Activated naive CD8-positive, alpha-beta T cell treated with anti-CD3 and anti-CD28 coated beads for 36 hours (primary cell): ENCODE measurements at places on chromosomes 5 and 9.

DNA sequence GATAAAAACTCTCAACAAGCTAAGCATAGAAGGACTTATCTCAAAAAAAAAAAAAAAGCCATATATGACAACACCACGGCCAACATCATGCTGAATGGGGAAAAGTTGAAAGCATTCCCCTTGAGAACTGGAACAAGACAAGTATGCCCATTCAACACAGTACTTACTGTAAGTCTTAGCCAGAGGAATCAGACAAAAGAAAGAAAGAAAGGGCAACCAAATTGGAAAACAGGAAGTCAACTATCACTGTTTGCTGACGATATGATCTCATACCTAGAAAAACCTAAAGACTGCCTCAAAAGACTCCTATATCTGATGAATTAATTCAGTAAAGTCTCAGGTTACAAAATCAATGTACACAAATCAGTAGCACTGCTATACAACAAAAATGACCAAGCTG is 24.6 kb upstream of the PTGER4 start:
- no peak for DNase-seq

DNA sequence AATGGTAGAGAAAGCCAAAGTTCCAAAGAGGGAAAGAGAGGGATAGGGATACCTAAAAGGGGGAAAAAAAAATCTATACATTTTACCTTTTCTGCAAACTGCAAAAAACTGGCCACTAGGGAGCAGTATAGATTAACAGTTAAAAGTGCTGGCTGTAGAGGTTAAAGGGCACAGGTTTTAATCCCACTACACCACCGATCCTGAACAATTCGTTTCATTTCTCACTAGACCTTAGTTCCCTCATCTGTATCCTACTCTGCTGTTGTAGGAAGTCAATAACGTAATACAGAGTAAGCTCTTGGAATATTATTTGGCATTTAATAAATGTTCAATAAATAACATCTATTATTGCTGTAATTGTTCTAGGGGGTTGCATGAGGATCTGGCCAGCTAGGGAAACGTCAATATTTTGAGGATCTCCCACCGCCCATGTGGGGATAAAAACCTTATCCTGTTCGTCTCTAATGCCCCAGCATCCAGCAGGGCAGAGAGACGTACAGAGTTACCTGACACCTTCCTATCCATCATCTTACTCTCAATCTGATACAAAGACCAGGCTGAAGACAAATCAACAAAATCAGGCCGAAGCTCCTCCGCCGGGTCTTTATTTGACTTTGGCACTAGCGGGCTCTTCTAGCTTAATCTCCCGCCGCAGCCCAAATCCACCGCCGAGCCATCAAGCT is 757 bp downstream of the CDC26 start:
- no peak for DNase-seq

DNA sequence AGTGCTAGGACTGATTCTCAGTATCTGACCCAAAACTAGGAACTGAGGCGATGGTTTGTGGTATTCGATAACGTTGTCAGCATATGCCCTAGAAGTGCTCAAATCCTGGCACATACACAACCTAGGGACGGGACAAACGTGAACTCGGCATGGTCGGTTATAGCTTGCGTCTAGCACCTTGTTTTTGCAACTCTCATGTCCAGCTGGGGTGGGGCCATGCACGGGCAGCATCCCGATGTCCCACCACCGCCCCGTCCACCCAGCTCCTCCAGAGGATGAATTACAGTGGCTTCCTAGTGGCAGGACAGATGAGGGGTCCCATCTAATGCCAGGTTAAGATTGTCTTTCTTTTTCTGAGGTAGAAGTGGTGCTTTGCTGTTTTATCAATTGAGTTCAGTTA is 31.6 kb downstream of the PROP1 start:
- no peak for DNase-seq

GRCh38 chr5:137184734-137185133 is 314.4 kb downstream of the SPOCK1 start:
- DNase-seq = no peak

GRCh38 chr9:121333950-121334773 is 35.9 kb downstream of the STOM start:
- DNase-seq = no peak

GRCh38 chr5:144698484-144698883 is 527.8 kb downstream of the KCTD16 start:
- no peak for DNase-seq

GRCh38 chr5:142210011-142210410 is 101.4 kb downstream of the NDFIP1 start:
- no peak for DNase-seq

DNA sequence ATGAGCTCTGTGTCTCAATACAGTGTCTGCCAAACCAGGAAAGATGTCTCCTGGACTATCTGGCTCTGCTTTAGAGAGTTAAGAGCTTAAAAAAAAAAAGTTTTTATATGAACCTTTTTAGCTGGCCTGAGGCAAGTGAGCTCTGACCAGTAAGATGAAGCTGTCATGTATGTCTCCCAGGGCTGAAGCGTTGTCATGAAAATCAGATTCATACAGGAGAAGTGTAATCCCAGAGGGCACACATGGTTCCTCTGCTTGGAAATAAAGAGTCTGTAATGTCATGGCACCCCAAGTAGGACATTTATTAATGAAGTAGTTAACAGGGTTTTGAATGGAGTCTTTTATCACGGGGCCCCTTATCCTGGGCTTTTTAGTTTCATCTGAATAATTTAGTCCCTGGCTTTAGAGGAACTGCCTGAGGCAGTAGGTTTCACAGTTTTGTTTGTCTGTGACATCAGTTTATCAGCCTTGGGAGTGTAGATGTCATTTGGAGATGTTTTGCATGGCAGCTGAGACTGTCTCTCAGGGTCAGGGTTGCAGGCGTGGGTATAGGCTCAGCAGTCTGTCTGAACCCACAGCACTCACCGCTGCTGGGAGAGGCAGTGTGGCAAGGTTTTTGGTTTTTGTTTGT is 223.3 kb downstream of the DIRAS2 start:
- no peak for DNase-seq

DNA sequence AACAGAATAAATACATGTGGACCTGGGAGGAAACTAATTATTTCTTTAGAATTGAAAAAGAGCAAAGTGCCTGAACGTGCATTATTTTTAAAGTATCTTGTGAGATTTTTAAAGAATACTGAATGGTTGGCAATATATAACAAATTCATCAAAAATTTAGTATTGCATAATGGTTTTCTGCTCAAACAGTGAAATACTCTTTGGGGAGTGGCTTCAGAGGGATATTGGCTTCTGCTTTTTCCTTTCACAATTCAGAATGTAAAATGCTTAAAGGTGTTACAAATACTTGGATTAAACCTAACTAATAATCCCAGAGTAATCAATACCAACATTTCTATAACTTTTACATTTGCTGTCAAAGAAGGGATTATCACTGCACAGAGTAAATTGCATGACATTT is 379.3 kb upstream of the CHD1 start:
- DNase-seq = no peak

DNA sequence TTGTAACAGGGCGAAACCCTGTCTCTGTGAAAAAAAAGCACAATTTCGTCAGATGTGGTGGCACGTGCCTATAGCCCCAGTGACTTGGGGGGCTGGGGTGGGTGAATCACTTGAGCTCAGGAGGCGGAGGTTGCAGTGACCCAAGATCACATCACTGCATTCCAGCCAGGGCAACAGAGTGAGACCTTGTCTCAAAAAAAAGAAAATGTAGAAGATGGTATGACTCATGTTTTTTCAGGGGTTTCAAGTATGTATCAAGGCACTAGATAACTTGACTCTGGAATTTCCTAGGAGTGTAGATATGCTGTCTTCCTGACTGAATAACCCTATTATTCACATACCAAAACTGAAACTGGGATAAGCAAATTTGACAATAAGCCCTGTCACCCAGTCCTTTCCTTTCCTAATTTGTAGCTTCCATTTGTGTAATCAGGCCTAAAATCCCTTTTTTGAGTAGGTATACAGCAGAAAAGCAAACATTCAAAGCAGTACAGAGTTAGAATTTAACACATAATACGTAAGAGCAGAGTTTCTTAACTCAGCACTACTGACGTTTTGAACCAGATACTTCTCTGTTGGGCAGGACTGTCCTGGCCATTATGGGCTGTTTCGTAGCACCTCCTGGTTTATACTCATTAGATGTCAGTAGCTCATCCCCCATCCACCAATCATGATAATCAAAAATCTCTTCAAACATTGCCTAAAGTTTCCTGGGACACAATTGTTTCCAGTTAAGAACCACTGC is 17.3 kb upstream of the ANKRD18B start:
- peak; percentile 8 for DNase-seq

GRCh38 chr5:123120197-123120596 is 31.2 kb downstream of the PRDM6 start:
- DNase-seq = no peak

- DNase-seq = no peak
These were observed 44.7 kb upstream of the IL17B start for GRCh38 chr5:149423794-149424268.

- no peak for DNase-seq
These were observed 23.6 kb downstream of the TERT start for GRCh38 chr5:1270933-1271914.

DNA sequence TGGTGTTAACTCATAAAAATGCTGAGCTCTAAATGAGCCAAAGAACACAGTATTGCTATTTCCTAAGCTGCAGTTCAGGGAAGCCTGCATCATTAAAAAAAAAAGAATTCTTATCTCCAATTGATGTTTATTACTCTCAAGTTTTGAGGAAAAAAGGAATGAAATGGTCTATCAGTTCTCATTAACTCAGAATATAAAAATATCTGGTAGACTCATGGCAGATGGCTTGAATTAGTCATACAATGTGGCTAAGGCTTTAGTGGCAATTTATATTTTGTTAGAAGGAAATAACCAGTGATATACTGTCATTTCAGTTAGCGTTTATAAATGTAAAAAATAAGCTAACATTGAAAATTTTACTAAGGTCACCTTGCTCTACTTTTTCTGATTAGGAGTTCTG is 1403.4 kb upstream of the C9orf72 start:
- no peak for DNase-seq

DNA sequence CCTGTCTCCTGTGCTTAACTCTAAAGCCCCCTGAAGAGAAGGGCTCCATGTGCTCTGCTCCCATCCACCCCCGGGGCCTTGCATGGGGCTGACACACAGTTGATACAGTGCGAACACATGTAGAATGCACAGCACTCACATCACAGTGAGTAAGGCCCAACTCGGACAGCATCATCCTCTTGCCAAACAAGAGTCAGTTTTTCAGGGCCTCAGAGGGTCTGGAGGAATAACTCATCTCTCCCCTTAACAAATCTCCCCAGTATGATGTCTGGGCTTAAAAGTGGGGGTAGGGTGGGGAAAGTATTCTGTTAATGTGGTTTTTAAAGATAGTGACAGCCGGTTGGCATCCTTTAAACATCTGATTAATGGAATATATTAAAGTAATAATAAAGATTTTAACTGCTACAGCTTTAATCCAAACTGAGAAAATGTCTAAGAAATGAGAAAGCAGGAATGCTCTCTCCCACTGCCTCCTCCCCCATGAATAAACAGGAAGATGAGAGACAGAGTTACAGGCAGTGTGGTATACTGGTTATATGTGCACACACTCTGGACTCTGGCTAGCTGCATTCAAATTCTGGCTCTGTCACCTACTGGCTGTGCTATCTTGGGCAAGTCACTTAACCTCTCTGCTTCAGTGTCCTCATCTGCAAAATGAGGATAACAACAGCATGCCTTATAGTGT is 22.5 kb downstream of the APBA1 start:
- DNase-seq = no peak

DNA sequence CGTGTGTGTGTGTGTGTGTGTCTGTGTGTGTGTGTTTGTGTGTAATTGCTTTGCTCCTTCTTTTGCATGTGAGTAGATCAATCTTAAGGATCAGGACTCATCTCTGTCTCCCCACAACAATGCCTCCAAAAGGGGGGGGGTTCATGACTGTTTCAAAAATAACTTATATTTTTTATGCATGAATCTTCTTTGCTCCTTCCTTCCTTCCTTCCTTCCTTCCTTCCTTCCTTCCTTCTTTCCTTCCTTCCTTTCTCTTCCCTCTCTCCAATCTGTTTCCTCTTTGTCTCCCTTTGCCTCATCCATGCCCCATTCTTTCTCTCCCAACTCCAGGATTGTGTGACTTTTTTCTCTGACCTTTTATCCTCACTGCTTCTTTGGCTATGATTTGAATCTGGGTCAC is 126.4 kb upstream of the OSMR start:
- DNase-seq = no peak

DNA sequence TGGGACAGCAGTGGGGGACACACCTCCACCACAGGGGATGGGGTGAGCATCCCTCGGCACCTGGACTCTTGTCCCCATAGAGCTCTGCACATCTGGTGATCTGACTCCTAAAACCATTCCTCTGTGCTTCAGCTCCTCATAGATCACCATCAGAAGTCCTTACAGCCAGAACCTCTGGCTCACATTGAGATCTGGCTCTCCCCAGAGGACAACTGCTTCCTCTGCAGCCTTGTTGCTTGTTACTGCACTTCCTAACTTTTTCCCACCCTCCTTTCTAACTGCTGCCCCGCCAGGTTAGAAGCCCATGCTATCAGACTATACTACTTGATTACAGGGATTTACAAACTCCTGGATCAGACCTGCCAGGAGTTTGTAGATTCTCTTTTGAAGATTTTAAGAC is 64.5 kb downstream of the ARSB start:
- DNase-seq = no peak

DNA sequence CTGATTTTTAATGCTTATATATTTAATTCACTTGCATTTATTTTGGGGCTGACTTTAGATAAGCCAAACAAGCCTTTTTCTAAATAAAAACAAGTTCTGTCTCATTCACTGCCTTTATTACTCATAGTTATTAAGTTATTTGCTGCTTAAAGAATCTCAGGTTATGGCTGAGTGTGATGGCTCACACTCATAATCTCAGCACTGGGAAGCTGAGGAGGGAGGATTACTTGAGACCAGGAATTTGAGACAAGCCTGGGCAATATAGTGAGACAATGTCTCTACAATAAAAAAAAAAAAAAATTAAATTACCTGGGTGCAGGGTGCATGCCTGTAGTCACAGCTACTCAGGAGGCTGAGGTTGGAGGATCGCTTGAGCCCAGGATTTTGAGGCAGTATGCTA is 85.0 kb upstream of the MAN2A1 start:
- no peak for DNase-seq

- DNase-seq = no peak
These were observed 30.5 kb downstream of the TRIO start for GRCh38 chr5:14173377-14174229.

DNA sequence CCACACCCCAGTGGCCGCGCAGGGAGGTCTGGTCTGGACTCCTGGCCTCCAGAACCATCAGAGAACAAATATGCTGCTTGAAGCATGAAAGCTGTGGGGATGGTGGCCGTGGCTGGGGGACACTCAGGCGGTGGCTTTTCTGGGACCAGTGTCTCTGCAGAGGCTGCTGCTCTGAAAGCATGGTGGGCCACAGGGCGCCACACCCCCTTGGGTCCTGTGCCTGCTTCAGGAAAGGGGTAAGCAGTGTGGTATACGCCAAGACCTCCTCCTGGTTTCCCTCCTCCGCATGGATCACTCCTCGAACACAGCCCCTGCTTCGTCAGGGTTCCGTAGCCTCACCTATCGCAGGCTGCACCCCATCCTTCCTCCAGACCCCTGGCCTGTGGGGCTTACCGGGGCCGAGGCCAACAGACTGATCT is 19.7 kb upstream of the TERT start:
- no peak for DNase-seq

- DNase-seq = no peak
These were observed 47.9 kb upstream of the CTSL start for GRCh38 chr9:87677776-87678587.

- no peak for DNase-seq
These were observed 24.7 kb upstream of the ACOT12 start for GRCh38 chr5:81418606-81419005.

- no peak for DNase-seq
These were observed 4.9 kb downstream of the IRX2 start for GRCh38 chr5:2746561-2747032.

GRCh38 chr5:65191554-65192135 is 290.1 kb downstream of the ADAMTS6 start:
- no peak for DNase-seq
